ENCODE measurements at places on chromosomes 12 and 14. TPM values are rescaled to one million over a fixed set of nuclear protein-coding genes. Genes with fewer than 3 reads are reported as not detected.

DNA sequence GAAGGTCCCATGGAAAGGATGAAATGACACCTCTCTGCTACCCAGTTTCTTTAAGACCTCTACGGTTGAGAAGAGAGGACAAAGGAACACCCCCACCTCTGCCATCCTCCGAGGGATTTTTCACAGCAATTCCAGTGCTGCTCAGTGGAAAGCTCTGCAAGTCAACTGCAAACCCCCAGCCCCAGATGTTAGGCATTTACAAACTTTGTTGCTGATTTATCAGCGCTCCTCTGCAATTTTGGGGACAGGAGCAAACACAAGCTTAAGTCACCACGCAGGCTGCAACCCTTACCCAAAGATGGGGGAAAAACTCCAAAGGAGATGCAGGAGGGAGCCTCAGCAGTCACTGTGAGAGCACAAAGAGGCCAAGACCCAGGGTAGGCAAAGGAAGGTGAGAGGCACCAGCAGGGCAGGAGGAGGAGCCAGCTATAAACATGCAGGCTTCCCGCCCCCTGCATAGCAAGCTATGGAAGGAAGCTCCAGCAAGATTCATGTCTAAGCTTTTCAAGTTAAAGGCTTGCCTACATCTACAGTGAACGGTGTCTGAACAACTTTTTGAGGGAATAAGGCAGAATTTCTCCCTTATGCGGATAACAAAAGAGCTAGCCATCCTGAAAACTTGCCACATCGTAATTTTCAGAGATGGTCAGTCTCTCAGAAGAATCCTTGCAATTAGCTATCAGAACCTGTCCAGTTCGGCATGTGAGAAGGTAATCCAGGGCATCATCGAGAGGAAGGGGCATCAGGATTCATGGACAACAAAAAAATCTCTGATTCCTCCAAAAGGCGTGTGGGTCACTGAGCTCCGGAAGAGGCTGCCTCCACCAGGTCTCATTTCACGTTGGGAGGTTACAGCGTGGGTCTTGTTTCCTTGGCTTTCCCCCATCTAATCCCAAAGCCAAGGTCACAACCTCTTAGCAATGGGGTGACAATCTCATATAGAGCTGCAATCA is 3.9 kb downstream of the CTDSP2 start:
- H3K27ac ChIP-seq = no peak overlapping the region
- no peaks in the 10 kb centered on the region for H3K27me3 ChIP-seq
- H3K4me3 ChIP-seq = no peak overlapping the region
- DNase-seq = no peak

DNA sequence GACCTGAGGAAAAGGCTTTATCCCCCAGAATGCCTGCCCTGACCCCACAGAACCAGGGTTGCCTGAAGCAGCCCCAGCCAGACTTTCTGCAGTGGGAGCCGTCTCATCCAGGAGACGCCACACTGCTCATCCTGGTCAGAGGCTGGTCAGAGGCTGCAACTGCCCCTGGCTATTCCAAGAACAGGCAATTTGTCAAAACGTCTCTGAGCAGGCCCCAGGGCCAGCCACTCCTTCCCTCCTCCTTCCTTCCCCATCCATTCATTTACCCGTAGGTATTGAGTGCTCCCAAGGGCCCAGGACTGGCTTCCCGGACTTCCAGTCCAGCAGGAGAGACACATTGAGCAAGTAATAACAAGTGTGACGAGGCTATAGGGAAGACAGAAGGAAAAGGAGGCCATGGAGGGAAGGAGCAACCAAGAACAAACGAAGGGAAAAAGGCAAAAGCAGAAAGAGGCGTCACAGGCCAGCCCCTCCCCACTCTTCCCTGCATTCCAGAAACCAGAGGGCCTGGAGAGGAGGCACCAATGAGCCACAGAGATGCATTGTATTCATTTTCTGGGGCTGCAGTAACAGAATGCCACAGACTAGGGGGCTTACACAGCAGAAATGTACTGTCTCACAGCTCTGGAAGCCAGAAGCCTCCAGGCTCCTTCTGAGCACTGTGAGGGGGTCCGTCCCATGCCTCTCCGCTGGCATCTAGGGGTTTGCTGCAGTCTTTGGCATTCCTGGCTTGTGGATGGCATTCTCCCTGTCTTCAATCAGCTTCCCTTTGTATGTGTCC is 21.0 kb upstream of the CD9 start:
- H3K27ac ChIP-seq = no peak overlapping the region
- H3K4me1 ChIP-seq = no peaks in the 10 kb centered on the region
- H3K4me3 ChIP-seq = no peak overlapping the region

DNA sequence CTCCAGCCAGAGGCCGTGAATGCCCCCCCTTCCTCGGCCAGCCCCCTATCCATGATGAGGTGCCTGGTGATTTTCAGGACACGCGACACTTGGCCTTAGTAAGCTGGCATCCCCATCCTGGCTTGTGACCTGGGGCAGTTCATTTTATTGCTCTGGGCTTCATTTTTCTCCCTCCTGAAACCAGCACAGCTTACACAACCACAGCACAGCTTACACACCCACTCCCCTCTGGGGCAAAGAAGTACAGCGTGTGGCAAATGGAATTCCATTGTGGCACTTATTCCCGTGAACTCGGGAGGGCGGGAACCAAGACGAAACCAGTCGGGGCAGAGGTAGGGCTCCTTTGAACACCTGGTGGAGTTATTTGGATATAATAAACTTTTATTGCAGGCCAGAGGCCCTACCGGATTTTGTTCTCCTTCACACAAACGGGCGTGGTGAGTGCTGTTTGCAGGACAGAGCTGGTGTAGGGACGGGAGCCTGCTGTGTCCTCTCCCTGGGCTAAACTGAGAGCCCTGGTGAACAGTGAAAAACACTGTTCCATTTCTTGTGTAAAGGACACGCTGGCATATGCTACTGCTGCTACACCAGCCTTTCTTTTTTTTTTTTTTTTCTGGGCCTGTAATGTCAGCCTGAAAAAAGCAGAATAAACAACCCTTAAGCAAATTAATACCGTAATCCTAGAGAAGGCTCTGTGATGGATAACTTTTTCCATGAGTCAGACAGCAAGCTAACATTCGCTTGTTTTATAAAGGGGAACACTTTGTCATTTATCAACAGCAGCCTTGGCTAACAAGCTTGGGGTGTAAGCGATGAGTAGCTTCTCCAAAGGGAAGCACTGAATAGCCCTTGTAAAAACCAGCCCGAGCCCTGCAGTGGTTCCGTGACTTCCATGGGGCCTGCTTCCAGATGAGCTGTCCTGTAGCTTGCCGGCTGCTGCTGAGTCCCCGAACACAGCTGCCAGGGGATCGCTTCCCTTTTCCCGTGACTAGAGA is 29.3 kb downstream of the CD9 start:
- no peaks in the 10 kb centered on the region for H3K27me3 ChIP-seq

DNA sequence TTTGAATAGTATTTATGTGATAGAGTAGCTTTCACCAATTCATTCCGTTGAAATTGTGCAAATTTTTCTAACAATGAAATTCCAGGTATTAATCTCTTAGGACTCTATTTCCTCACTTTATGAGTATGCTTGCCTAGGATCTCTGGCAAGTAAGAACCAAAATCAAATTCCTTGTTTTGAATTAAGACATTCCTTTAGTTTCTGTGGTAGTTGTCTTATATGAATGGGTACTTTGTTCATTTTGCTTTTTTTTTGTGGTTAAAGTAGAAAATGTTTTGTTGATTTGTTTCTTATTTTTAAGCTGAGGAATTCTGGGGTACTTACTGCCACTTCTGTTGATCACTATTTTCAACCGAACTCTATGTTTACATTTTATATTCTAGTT is 59.8 kb downstream of the KITLG start:
- DNase-seq = no peak
- H3K36me3 ChIP-seq = no peaks in the 10 kb centered on the region
- H3K27ac ChIP-seq = no peak overlapping the region
- H3K27me3 ChIP-seq = no peaks in the 10 kb centered on the region

DNA sequence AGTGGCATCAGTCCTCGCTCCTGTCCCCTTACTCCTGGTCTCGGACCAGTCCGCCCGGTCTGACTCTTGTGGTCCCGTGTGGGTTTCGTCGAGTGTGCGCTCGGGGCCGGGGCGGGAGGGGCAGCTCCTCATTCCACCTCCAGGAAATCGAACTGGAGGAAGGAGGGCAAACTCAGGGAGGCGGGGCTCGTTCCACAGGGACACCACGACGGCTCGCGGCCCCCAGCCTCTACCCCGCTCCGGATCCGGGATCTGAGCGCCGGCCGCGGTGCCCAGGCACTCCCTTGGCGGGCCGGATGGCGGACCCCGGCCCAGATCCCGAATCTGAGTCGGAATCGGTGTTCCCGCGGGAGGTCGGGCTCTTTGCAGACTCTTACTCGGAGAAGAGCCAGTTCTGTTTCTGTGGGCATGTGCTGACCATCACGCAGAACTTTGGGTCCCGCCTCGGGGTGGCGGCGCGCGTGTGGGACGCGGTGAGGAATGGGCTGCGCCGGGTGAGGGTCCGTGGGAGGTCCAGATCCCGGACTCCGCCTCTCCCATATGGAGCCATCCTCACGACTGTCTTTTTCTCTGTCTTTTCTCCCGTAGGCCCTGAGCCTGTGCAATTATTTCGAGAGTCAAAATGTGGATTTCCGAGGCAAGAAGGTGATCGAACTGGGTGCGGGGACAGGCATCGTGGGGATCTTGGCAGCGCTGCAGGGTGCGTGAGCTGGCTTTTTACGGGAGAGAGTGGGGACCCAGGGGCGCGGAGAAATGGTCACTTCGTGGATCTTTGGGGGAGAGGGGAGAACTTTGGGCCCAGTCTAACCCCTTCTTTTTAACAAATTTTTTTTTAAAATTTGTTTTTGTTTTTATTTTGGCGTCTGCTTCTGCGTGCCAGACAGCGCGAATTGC is at the start of gene EEF1AKMT3:
EEF1AKMT3 (plus strand) TSS at position 186 of the 894 bp plus-strand sequence; CDS start at position 297, 111 bp downstream.
- H3K4me3 ChIP-seq = peak within 1 kb of the TSS; percentile 91
- H3K27me3 ChIP-seq = no peaks in the 10 kb centered on the region
- peak within 1 kb of the TSS; percentile 59 for H3K27ac ChIP-seq
- DNase-seq = no peak
- H3K36me3 ChIP-seq = no peaks in the 10 kb centered on the region

DNA sequence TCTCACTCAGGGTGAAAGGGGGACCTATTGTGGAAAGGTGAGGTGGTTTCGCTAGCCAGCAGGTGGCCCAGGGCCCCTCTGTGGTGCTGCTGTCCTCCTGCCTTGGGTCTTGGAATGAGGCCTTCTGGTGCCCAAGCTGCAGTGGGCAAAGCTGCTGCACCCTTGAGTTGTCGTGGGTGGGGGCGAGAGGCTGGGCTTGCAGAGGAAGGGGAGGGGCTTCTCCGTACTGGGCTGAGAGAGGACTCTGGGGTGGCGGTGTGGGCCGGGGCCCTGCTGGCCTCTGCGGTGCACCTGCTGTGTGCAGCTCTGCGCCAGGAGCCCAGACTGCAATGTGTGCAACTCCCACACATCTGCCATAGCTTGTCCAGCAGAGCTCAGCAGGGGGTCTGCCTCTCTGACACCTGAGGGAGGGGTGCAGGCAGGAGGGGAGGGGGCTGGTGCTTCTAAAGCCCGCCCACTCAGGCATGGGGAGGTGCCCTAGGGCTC is 145.8 kb downstream of the KIF26A start:
- H3K36me3 ChIP-seq = no peaks in the 10 kb centered on the region
- no peak for DNase-seq
- no peaks in the 10 kb centered on the region for H3K4me1 ChIP-seq

Gene AKAP3
- 3.8 TPM for total RNA-seq

Gene KITLG
- total RNA-seq = not detected

Gene RHEBL1
- total RNA-seq = 3.0 TPM

All from B cell (primary cell).